Stimulated activated naive CD4-positive, alpha-beta T cell treated with Interleukin-2 at 50 U/mL for 16 hours (primary cell): ENCODE measurements at places on chromosomes 11 and 22.

DNA sequence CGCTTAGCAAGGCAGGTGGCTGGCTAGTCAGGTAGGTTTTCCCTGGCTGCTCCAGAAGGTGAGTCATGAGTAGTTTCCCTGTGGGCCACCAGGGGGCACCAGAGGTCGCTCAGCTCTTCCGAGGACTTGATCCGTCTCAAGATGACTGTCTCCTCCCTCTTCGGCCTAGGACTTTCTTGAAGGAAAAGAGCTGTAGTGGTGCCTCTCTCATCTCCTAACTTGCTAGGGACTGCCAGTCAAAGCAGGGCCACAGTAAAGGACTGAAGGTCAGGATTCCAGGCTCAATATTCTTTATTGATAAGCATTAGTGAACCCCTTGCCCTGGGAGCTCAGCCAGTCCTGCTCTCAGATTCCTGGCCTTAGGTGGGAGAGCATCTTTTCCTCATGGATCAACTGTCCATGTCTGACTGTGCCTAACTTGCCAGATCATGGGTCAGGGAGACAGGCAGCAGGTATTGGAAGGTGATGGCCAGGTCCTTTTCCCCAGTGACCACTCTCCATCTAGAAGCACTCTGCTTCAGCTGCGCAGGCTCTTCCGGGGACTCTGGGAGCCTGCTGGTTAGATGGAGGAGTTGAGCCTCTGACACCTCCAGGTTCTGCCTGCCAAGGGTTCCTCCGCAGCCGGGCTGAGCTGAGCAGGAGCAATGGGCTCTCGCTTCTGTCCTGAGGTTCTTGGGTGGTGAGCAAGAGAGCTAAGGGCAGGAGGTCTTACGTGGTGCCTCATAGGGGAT is 1.9 kb downstream of the POLD4 start:
- DNase-seq, result peak; percentile 52

GRCh38 chr22:41919357-41920224 is 4.7 kb upstream of the SHISA8 start:
- peak; percentile 43 for DNase-seq

DNA sequence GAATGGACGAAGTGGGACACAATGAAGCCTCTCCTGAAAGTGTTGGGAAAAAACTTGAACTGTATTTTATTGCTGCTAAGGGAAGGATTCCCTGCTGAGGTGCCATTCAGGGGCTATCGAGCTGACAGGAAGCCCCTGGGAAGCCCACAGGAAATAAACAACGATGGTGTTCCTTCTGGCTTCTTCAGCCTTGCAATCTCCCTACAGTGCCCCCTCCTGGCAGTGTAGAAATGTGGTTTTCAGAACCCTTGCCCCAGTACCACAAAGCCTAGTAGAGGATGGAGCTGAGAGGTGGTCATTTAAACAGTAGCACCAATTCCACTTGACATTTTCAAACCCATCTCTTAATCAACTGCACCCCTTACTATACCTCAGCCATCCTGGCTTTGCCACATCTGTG is 676.7 kb upstream of the ARHGAP42 start:
- DNase-seq, result no peak

DNA sequence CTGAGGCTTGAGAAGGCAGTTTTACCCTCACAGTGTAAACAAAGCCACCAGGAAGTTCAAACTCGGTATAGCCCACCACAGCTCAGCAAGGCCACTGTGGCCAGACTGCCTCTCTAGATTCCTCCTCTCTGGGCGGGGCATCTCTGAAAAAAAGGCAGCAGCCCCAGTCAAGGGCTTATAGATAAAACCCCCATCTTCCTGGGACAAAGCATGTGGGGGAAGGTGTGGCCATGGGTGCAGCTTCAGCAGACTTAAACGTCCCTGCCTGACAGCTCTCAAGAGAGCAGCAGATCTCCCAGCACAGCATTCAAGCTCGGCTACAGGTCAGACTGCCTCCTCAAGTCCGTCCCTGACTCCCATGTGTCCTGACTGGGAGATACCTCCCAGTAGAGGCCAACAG is 69.7 kb downstream of the TTC28 start:
- DNase-seq, result no peak

- DNase-seq, result no peak
These were observed 9.0 kb downstream of the RAC2 start for GRCh38 chr22:37234736-37235711.

- no peak for DNase-seq
These were observed 38.4 kb downstream of the DRD2 start for GRCh38 chr11:113436672-113437252.

GRCh38 chr11:85062659-85063058 is 564.5 kb downstream of the DLG2 start:
- no peak for DNase-seq

DNA sequence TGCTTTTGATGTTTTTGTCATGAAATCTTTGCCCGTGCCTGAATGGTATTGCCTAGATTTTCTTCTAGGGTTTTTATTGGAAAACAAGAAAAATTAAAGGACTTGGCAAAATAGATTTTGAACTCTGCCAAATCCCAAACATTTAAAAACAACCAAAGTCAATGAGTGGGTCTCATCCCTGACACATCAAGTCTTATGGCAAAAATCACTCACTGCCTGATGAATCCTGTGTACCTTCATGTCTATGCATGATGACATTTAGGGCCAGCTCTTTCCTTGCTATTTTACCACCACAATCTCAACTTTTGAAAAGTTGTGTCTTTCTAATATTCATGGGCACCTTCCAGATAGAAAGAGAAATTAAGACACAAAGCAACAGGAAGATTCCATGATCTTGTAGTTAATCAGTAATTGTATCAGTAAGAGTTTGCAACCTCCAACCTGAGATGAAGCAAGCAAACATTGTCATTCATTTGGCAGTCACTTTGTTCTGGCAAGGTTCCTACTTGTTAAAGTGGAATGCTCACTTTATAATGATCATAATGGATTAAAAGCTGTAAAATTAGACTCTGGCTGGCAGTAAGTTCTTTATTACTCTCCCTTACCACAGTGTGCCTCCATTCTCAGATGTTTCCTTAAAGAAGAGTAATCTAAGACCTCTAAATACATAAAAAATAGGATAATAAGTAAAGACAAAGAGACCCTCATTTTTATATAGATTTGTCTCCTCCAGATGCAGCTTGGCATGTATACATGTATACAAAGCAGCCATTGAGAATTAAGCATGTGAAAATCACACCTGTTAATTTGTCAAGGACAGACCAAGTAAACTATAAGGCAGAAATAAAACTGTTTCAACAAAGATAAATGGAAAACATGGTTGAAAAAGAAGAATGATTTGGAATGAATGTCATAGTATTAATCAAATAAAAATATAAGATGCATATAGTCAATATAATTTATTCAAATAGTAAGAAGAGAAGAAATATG is 51.6 kb downstream of the ETS1 start:
- DNase-seq, result no peak

DNA sequence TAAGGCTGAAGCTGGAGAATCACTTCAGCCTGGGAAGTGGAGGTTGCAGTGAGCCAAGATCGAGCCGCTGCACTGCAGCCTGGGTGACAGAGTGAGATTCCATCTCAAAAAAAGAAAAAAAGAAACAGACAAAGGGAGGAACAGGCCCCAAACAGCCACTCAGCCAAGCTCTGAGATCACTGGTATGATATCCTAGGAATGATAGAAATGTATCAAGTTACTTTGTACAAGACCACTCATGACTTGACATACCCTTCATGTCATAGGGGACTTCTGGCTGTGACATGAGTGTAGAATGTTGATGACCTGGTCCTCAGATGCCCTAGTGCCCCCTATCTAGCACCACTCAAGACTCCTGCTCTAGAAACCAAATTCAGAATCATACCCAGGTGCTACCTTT is 216.5 kb downstream of the NAV2 start:
- DNase-seq, result no peak
